Vagina (tissue), 2 donors: ENCODE measurements at places on chromosomes 11 and 22.

DNA sequence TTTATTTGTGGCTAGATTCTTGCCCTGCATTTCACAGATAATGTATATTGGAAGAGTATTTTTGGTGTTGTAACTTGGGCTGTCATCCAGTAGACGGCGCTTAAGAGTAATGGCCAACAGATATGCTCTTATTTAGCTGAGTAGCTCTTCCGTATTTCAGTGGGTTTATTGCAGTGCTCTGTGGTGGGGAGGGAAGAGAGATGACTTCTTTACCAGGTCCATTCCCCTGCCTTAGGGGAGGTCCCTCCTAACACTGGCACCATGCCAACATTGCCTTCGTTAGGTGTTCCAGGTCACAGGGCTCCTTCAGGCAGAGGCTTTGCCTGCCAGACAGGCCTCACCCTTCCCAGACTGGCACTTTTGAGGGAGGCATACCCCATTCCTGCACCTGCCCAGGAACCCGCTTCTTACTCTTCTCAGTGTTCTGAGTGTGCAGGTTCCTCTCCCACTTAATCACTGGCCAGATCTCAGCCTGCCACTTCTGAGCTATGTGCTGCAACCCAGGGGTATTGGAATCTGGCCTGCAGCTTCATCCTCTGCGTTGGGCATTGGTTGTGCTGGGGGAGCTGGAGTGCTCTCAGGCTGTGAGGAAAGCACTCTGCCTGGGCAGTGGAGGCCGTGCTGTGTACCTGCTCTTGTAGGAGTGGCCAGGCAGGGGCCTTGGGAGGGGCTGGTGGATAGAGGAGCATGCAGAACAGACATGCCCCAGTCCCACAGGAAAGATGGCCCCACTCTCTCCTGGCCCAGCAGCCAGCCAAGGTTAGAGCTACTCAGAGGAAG is 29.4 kb upstream of the SLN start:
- no peak overlapping the region for H3K27ac ChIP-seq
- H3K27me3 ChIP-seq, result no peaks in the 10 kb centered on the region
- H3K4me3 ChIP-seq, result no peak overlapping the region
- no peaks in the 10 kb centered on the region for H3K4me1 ChIP-seq
- no peaks in the 10 kb centered on the region for H3K36me3 ChIP-seq
- DNase-seq, result no peak

DNA sequence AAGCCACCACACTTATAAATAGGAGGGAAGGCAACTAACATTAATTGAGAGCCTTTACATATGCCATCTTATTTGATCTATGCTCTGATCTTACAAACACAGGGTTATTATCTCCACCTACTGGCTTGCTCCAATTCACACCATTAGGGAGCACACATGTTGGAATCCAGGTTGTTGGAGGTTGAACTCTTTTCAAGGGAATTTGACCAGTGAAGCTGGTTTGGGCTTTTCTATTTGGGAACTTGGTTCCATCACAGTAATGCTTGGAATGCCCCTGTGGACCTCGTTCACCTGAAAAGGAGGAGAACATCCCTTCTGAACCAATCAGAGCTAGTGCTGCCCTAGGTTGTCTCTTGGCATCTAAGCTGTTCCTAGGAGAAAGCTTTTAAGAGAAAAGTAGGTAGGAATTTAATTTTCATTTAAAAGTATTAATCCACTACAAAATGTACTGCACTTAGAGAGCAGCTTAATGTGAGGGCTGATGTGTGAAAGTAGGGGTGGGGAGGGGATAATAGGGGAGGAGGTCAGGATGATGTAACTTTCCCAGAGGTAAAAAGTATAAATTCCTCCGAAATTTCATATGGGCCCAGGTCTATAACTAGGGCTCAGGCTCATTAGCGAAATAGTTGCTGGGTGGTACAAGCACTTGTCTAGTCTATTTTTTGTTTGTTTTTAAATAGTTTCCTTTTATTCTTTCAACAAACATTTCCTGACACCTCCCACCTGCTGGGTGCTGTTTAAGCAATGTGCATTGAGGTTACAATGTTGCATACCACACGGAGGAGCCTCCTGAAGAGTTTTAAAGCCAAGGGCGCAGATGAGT is 7.6 kb upstream of the MICAL2 start:
- H3K27ac ChIP-seq, result no peak overlapping the region
- H3K27me3 ChIP-seq, result no peaks in the 10 kb centered on the region
- no peak overlapping the region for H3K4me3 ChIP-seq
- H3K4me1 ChIP-seq, result no peaks in the 10 kb centered on the region

DNA sequence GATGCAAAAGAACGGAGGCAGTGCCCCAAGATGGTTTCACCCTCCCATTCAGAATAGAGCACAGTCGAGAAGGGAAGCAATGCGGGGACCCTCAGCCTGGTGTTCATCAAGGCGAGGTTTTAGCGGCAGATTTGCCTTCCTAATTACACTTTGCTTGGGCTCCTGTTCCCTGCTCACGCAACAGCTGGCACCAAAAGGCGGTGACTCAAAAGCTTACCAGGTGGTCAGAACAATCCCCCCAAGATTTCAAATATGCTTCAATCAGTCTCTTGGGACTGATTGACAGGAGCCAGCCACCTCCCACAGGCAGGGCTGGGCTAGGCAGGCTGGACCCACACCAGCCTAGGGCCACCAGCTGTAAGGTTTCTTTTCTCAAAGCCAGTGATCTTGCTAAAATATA is 14.2 kb downstream of the IGSF9B start:
- H3K4me1 ChIP-seq, result peaks cover 29% of the 10 kb centered on the region
- DNase-seq, result no peak
- no peak overlapping the region for H3K27ac ChIP-seq
- H3K36me3 ChIP-seq, result no peaks in the 10 kb centered on the region
- H3K27me3 ChIP-seq, result no peaks in the 10 kb centered on the region

- H3K27me3 ChIP-seq, result no peaks in the 10 kb centered on the region
- DNase-seq, result no peak
- H3K4me1 ChIP-seq, result peaks cover 36% of the 10 kb centered on the region
- H3K36me3 ChIP-seq, result no peaks in the 10 kb centered on the region
- peak overlapping the region; percentile 88 for H3K27ac ChIP-seq
Measured at GRCh38 chr11:117230999-117231841, 653 bp downstream of the PCSK7 start.

- H3K4me1 ChIP-seq, result peaks cover 75% of the 10 kb centered on the region
- no peaks in the 10 kb centered on the region for H3K36me3 ChIP-seq
- H3K27me3 ChIP-seq, result no peaks in the 10 kb centered on the region
Measured at GRCh38 chr22:46043339-46043738, 66.4 kb upstream of the WNT7B start.

DNA sequence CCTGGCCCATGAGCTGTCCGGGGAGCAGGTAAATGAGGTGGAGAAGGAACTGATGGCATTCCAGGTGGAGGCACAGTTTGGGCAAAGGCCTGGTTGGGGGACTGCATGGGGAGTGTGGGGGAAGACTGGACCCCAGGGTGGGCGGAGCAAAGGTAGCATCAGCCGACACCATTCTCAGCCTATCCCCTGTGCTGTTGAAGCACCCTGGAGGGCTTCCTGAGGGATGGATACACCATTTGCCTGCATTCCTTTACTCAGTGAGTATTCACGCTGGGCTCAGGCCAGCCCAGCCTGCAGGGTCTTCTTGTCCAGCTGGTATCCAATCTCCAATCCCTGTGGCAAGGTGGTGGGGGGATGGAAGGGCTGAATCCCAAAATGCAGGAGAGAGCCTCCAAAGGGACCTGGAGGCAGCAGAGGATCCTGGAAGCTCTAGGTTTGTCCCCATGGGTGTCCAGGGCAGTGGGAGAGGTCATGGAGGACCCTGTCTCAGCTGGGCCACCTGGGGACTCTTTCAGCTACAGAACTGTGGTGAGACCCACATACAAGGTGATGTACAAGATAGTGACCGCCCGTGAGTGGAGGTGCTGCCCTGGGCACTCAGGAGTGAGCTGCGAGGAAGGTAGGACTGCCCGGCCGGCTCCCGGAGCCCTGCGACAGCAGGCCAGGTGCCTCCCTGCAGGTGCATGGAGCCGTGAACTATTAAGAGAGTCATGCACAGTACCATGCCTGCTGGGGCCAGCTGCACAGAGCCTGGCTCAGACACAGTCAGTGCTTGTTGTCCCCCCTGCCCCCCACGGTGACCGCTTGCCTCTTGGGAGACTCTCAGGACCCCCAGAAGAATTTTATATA is 9.5 kb downstream of the EMID1 start:
- no peak overlapping the region for H3K4me3 ChIP-seq
- no peaks in the 10 kb centered on the region for H3K36me3 ChIP-seq
- H3K27ac ChIP-seq, result no peak overlapping the region
- H3K27me3 ChIP-seq, result no peaks in the 10 kb centered on the region
- DNase-seq, result no peak
- H3K4me1 ChIP-seq, result no peaks in the 10 kb centered on the region

DNA sequence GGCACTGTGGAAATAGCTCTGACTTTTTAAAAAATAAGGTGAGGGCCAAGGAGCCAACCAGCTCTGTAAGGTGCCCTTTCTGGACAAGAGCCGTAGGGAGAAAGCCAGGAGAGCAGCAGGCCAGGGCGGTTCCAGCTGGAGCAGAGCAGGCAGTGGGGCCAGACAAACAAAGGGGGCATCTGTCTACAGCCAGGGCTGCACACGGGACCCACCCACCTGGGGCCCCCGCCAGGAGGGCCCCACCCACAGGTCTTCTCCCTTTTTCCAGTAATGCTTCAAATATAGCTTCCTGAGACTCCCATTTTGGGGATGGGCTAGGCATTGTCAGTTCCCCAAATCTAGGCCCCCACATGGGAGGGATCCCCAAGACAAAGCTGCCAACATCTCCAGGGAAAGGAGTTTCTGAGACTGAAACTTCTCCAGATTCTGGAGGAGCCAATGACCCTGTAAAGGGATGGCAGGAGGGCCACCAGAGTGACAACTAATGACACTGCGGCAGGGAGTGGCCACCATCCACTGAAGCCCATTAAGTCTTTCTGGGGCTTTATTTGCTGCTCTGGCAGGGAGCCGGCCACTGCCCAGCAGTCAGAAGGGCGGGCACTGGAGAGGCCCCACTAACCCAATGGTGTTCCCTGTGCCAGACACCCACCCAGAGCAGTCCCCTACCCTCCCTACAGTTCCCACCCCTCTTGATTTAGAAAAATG is 1.9 kb downstream of the ZFTA start:
- H3K4me1 ChIP-seq, result peaks cover 53% of the 10 kb centered on the region
- H3K27ac ChIP-seq, result peak overlapping the region; percentile 93
- H3K36me3 ChIP-seq, result no peaks in the 10 kb centered on the region
- no peak for DNase-seq
- no peaks in the 10 kb centered on the region for H3K27me3 ChIP-seq

DNA sequence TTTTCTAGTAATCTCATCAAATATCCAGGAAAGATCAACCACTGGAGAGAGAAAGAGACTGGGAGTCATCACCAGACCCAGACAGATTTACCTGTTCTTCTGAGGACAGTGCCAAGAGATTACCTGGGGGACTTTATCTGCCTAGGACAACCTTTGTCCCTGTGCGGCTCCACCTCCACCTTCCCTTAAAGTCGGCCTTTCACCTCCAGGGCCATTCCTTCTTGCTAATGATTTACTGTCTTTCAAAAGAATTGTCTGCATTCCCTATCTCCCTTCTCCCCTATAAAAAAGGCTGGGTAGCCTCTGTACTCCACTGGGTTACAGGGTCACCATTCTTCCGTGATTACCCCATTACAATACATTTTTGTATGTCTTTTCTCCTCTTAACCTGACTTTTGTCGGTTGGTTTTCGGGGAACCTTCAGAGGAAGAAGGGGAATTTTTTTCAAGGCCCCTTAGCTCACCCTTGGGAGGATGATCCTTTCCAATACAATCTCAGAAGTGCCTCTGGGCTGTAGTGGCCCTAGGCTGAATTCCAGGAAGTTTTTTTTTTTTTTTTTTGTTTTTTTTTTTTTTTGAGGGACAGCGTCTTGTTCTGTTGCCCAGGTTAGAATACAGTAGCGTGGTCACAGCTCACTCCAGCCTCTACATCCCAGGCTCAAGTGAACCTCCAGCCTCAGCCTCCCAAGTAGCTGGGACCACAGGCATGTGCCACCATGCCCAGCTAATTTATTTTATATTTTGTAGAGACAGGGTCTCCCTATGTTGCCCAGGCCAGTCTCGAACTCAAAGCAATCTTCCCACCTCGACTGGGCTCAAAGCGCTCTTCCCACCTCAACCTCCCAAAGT is 1.5 kb upstream of the HMOX1 start:
- H3K36me3 ChIP-seq, result no peaks in the 10 kb centered on the region
- no peak overlapping the region for H3K4me3 ChIP-seq
- H3K4me1 ChIP-seq, result peaks cover 33% of the 10 kb centered on the region
- peak overlapping the region; percentile 81 for H3K27ac ChIP-seq
- DNase-seq, result no peak
- no peaks in the 10 kb centered on the region for H3K27me3 ChIP-seq

GRCh38 chr11:116504541-116505297 is 268.1 kb downstream of the BUD13 start:
- H3K36me3 ChIP-seq, result no peaks in the 10 kb centered on the region
- peak; percentile 65 for DNase-seq
- no peaks in the 10 kb centered on the region for H3K4me1 ChIP-seq

DNA sequence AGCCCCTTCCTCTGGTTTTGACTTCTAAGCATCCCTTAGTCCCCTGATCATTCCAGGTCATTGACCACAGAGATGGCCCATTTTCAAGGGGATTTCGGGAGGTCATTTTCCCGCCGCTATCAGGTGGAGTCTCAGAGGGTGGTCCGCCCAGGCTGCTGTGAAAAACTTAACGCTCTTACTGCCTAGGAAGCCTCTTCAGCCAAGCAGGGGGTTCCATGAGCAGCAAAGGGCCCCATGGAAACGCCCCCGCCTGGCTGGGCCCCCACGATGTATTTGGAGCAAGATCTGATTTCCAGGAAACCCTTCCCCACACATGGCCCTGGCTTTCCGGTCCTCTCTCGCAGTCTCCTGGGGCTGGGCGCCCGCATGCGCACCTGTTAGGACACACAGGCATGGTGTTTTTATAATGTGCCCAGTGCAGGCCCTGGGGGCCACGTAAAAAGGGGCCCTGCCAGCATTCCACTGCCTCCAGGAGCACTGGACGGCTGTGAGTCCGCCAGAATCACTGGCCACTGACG is 32.5 kb downstream of the ANO1 start:
- H3K36me3 ChIP-seq, result no peaks in the 10 kb centered on the region
- DNase-seq, result no peak
- no peaks in the 10 kb centered on the region for H3K27me3 ChIP-seq
- H3K27ac ChIP-seq, result peak overlapping the region; percentile 66
